Lung microvascular endothelial cell (primary cell): ENCODE measurements at places on chromosomes 6 and 20. TPM values are rescaled to one million over a fixed set of nuclear protein-coding genes. Genes with fewer than 3 reads are reported as not detected.

DNA sequence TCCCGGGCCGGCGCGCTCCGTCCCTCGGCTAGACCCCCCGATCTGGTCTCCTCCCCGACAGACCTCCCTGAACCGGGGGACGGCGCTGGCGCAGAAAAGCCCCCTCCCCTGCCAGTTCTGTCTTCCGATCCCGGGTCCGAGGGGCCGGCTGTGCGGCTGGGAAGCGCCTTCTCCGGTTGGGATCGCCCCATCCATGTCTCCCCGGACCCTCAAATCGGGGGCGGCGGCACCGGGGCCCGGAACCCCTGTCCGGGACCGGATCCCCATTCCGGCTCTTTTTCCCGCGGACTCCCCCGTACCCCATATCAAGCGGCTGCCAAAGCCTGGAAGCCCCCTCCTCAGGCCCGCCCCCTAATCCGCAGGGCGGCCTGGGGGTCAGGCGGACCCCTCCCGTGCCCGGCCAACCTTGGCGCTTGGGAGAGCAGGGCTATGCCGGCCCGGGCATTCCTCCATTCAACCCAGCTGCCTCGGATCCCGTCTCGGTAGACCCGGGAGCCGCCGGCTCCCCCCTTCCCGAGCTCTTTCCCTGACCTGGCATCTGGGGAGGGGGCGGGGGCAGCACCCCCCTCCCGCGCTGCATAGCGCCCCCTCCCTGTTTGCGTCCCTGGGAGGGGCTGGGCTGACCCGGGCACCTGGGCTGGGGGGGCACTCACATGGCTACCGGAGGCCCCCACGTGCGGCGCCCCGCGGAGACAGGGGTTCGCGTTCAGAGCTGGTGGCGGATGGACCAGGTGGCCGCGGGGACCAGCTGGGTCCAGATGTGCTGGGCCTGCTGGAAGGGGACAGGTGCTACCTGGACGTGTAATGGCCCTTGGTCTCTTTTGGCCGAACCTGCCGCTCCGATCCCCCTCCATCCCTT, 643 bp downstream of the DLGAP4 start:
- no peak for DNase-seq

GRCh38 chr20:7728338-7728737, 211.9 kb downstream of the HAO1 start:
- no peak for DNase-seq

DNA sequence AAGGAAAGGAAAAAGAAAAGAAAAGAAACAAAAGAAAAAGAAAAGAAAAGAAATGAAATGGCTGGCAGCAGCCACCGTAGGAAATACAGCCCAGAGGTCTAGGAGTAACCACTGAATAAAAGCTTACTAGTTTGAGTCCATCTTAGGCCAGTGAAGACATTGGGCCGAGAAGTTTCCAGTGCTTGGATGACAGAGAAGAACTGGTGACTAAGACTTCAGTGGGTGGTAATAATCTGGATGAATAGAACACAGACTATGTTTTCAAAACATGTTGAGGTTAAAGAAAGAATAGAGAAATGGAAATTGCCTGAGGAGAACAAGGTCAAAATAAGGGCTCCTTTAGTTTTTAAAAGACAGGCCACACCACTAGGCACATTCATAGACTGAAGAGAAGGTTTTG, 198.8 kb downstream of the ATXN1 start:
- no peak for DNase-seq

- DNase-seq: no peak
Observed at GRCh38 chr6:134529921-134530320, 212.0 kb upstream of the SGK1 start.

- peak; percentile 71 for DNase-seq
Observed at GRCh38 chr6:150813993-150814359, 51.5 kb upstream of the MTHFD1L start.

GRCh38 chr20:9966966-9967365, 67.8 kb upstream of the ANKEF1 start:
- DNase-seq: no peak

GRCh38 chr6:93701526-93701925, 282.2 kb upstream of the EPHA7 start:
- DNase-seq: no peak

GRCh38 chr6:100311707-100312251, 152.9 kb downstream of the SIM1 start:
- DNase-seq: no peak

DNA sequence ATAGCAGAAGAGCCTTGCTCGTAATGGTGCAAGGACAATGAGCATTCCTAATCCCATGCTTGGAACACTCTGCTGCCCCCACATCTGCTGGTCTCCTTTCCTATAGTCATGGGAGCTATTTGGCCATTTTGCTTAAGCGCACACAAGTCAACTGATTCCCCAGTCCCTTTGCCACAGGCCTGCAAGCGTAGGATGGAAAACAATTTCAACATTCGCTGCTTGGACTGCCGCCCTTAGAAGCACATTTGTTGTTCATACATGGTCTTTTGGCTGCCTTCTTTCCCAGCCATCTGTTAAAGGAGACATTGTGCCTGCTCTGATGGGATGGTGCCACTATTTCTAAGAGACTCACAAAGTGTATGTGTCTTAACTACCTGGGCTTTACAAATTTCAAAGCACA, 96.9 kb downstream of the RFX6 start:
- no peak for DNase-seq

Gene HDDC2
- total RNA-seq: 3.4 and 4.1 TPM in 2 replicates

DNA sequence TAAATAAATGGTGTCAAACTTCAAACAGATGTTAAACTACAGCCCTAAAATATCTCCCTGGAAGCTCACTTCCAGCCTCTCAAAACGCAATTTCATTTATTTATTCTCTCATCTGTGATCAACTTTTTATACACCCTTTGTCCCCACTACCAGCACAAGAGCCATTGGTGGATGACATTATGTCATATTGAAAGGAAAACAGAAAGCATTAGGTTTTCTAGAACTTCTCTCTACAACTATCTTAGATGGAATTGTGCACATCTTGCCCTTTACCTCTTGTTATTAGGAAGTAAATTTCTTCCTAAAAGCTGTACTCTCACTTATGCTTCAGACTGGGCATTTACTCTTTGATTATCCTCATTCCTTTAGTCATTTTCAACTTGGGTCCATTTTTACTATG, 771.2 kb upstream of the GJE1 start:
- DNase-seq: no peak

DNA sequence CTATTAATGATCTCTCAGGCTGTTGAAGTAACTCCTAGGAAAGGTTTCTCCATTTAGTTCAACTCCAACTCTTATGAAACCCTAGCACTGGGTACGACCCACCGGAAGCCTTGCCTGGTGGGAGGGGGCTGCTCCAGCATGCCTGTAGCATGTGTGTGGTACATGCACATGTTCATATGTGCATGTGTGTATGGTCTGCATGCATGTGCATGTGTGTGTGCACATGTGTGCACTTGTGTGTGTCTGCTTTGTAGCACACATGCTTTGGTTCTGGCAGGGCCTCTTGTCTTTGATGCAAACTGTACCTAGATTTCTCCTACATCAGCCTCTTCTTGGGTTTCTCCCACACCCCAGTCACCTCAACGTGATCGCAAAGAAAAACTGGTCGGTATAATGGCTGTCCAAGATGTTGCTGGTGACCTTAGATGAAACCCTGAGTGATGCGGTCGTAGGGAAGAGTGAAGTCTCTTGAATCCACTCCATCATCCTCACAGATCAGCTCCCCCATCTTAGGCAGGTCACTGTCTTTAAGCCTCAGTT, 193.5 kb downstream of the MYLK4 start:
- no peak for DNase-seq

Gene NHLRC1
- 0.65 and 0.99 TPM in 2 replicates for total RNA-seq

- peak; percentile 67 for DNase-seq
Observed at GRCh38 chr20:38337561-38338140, 8.6 kb upstream of the LBP start.

DNA sequence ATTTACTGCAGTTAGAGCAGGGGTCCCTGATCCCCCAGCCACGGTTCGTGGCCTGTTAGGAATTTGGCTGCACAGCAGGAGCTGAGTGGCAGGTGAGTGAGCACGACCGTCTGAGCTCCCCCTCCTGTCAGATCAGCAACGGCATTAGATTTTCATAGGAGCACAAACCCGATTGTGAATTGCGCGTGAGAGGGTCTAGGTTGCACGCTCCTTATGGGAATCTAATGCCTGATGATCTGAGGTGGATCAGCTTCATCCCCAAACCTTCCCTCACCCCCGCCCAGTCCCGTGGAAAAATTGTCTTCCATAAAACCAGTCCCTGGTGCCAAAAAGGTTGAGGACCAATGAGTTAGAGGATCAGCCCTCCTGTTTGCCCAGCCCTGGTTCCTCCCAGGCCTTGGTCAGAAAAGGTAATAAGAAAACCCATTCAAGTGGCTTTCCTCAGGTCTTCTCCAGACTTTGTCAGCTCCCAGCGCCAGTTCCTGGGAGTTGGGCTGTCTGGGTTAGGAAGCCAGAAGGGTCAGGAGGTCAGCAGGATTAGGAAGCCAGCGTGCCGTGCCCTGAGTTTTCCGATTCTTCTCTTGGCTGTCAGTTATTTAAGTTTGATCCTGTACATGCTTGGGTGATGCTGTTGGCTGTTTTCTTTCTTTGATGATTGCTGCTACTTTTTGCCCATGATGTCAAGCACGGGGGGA, 139.9 kb upstream of the PMEPA1 start:
- no peak for DNase-seq

DNA sequence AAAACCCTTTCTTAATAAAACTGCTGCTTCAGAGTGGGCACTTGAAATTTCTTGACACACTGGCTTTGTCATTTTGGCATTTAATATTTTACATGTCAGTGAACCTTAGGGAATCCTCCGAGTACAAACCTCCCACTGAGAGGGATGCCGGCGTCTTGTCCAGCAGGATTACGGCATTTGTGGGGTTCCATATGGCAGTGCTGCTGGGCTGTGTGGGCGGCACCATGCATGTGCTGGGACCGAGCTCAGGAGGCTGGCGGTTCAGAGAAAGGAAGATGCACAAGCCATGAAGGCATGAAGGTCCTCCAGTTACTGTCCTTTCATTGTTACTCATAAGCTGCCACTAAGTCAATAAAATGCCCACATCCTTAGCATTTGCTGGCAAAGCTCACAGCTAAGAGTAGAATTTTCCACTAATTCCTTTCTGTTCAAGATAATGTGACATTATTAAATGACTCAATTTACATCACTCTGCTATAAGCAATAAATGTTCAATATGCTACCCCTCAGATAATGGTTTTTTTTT, 61.4 kb downstream of the LY86 start:
- no peak for DNase-seq

- DNase-seq: no peak
Observed at GRCh38 chr20:49658508-49658907, 55.2 kb downstream of the B4GALT5 start.

Gene OR2H1
- total RNA-seq: not detected in 2 replicates

Gene SLC17A9
- 3.2 and 3.9 TPM in 2 replicates for total RNA-seq

DNA sequence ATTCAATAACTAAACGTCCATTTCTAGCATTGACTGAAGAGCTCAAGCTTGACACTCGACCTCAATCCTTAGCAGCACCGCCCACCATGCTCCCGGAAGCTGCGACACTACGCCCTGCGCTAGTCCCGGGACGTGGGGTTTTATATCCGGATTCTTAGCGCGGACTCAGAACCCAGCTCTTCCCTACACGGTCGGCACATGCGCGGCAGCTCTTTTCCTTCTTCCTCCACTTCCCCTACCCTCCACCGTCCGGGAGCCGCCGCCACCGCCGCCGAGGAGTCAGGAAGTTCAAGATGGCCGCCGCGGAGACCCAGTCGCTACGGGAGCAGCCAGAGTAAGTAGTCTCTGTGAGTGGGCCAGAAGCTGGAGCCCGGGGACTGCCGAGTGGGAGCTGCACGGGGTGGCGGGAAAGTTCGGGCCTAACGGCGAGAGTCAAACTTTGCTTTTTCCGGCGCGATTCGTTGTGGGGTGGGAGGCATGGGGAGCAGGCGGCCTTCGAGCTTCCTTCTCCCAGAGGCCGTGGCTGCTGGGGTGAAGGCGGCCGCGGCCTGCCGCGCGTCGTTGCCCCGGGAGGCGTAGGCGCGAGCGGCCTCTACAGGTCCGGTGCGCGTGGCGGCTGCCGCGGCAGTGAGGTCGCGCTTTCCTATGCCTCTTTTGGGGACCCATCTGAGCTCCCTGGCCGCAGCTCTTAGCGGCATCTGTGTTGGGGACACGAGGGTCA, 57.6 kb downstream of the FAM217A start:
- DNase-seq: peak; percentile 96

DNA sequence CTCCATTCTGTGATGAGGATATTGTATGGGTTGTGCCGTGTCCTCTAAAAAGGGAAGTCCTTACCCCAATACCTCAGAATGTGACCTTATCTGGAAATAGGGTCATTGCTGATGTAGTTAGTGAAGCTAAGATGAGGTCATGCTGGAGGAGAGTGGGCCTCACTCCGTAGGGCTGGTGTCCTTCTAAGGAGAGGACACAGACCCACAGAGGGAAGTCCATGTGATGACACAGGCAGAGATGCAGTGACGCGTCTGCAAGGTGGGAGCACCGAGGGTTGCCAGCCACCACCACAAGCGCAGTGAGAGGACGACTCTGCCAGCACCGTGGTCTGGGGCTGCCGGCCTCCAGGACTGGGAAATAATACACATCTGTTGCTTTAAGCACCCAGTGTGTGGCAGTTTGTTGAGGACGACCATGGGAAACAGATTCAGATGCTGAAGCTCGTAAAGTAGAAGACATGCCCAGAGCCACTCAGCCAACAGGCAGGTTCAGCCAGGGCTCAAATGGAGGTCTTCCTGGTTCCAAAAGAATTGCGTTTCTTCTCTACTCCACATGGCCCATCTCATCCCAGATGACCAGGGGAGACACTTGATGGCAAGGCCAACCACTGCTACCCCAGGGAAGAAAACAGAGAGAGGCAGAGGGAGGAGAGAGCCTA, 59.2 kb upstream of the DUSP22 start:
- no peak for DNase-seq

GRCh38 chr6:20814494-20814893, 280.2 kb downstream of the CDKAL1 start:
- DNase-seq: no peak

- no peak for DNase-seq
Observed at GRCh38 chr6:125831659-125832058, 40.9 kb downstream of the NCOA7 start.

Gene BPIFA1
- total RNA-seq: not detected in 2 replicates

Gene CD24
- total RNA-seq: under 0.01 TPM in 1 of 2 replicates, not detected in the other

DNA sequence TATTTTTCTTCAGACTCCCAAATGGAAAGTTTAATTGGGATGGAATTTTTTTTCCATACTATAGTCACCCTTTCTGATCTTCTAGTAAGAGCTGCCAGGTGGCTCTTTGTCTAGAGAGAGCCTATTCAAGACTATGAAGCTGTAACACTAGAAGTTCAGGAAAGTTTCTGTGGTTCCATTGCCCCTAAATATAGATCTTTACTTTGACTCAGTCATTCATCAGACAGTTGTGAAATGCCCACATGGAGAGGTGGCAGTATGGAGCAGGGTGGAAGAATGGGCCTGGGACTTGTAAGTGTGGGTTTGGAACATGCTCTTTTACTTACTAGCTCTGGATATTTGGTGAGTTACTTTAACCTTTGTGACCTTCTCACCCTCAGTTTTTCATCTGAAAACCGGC, 87.8 kb downstream of the CTNNBL1 start:
- no peak for DNase-seq
